HTR-8/SVneo (cell line): ENCODE measurements at places on chromosomes 3 and 15.
A peak's percentile ranks its signal among the peaks of the same experiment; 100 is the strongest.

DNA sequence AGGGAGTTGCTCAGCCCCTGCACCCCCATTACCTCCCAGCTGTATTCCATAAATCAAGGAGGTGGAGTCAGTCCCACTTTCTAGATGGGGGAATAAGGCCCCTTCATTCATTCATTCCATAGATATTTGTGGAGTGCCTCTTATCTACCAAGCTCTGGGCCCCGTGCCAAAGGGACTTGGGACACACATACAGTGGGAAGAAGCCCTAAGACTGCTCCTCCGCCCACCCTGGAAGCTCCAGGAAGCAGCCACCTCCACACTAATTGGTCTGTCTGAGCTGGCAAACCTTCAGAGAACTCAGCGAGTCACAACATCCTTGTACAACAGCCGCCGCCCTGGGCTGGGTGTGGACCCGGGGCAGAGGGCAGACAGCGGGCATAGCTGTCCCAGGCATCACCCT lies 6.4 kb downstream of the STRA6 start:
- peak; percentile 83 for DNase-seq

- no peak for DNase-seq
Measured at GRCh38 chr3:111732252-111732879, 126.7 kb upstream of the PHLDB2 start.

DNA sequence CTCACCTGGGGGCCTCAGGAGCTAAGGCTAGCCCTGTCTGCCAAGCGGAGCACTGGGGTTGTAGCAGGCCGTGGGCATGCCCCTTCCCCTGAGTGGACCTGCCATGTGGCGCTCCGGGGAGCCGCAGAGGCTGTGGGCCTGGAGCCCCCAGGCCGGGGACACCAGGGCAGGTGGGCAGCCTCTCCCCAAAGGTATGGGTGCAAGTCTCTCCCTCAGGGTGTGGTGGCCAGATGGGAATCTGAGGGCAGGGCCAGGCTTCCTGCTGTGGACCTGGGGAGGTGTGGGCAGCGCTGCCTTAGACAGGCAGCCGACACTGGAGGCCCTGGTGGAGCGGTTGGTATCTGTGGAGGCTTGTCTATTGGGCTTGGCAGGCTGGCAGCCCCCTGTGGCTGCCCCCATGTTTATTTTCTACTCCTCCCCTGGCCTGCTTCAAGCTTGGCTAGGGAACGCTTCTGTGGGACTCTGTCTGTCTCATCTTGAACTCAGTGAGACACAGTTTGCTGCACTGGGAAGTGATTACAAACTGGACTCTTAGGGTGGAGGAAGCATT lies 5.9 kb downstream of the ACVR2B start:
- DNase-seq, result no peak

DNA sequence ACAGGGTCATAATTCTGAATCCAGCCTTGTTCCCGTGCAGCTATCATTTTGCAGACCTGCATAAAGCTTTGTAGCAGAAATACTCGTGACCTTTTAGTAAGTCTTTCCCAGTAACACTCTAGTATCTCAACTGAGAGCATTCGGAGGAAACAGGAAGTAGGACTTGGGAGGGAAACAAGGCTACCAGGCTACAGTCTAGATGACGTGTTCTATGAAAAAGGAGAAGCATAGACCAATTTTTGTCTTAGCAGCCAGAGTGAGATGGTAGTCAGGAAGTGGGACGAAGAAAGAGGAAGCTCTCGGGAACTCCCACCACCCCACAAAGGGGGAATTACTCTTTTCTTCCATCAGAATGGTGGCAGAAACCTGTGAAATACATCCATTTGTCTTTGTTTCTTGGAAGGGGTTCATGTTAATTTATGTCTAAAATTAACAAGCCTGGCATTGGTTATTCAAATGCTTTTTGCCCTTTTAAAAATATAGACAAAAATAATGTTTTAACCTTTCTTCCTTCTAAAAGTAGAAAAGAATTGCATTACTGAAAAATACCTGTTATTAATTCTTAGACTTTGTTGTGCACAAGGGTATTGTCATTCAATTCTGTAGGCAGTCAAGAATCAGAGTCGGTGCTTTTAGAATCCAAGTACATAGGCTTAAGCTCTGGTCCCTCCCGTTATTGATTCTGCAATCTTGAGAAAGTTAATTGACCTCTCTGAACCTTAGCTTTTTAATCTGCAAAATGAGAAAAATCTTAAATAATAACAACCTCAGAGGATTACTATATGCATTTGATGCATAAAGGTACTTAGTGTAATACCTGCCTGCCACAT lies 1.6 kb upstream of the SUCNR1 start:
- no peak for DNase-seq

DNA sequence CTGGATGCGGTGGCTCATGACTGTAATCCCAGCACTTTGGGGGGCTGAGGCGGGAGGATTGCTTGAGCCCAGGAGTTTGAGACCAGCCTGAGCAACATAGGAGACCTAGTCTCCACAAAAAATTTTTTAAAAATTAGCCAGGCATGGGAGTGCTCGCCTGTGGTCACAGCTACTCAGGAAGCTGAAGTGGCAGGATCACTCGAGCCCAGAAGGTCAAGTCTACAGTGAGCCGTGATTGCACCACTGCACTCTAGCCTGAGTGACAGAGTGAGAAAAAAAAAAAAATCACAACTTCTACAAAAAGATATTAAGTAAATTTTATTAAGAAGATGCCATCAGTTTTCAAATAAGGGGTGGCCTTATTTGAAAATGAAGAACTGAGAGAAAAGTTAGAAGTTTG lies 11.9 kb upstream of the PLA2G4D start:
- no peak for DNase-seq

GRCh38 chr3:171671709-171672108 lies 138.6 kb downstream of the PLD1 start:
- no peak for DNase-seq

DNA sequence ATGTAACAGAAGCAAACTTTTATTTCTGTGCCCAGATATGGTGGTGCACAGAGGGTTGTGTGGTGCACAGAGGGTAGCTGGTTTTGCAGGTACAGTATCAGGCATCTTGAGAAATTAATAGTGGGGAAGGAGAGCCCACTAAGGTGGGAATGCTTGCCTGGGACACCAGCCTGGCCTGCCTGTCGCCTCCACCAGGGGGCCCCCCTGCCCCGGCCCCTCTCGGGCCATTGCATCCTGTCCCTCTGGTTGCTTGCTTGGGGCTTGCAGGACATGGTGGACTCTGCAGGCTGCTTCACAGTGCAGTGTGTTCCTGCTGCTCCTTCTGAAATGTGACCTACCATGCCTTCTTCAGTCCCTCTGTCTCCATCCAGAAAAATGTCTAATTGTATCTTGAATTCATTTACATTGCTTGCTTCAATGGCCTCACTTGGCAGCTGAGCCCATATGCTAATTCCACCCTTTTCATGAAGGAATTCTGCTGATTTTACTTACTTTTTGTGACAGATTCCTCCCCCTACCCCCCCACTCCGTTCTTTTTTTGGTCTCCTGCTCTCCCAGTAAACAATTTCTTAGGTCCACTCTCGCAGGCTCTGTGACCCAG lies 73.6 kb downstream of the EEFSEC start:
- DNase-seq, result peak; percentile 67

- DNase-seq, result no peak
Measured at GRCh38 chr15:56001471-56002078, 8.2 kb upstream of the NEDD4 start.

GRCh38 chr3:71465371-71466036 lies 118.0 kb downstream of the FOXP1 start:
- DNase-seq, result no peak

DNA sequence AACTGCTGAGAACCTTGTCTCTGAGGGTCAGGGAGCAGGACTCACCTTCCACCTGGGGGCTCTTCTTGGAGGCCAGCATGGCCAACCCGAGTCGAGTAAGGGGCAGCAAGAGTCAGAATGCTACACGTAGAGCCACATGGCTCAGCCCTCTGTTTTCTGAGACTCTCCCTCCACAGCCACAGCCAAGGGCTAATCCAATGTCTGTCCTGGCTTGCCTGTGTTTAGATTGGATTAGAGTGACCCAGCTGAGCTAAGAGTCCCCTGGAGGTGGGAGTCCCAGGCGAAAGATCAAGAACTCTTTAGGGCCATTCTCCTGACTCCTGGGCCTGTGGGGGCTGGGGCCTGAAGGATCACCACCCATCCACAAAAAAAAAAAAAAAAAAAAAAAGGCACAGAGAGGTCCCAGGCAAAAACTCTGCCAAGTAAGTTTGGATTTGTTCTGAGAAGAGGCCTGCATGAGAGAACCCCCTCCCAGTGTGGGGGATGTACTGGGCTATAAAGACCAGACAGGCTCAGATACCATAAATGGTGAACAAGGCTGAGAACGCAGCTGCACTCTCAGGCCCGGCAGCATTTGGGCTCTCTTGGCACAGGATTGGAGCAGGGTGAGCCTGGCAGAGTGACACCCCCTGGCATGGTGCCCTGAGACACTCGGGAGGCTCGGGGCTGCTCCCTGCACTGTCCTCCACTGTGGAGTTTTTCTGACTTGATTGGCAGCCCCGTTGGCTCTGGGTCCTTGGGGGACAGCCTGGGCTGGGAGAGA lies 88.0 kb upstream of the OSBPL11 start:
- DNase-seq, result no peak

DNA sequence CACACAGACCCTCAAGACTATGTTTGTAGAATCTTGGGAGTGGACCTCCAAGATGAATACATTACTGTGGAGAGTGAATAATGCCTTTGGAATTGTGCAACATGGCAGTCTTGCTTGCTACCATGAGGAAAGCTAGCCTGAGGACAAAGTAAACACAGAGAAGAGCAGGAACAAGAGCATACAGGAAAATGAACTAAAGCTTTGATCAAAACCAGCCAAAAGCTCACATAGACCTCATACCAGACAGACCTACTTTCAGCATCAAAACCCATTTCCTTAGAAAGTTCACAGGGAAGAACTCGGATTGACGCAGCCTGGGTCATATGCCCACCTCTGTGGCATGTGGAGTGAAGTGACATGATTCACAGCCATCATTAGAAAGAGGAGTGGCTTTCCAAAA lies 3.3 kb upstream of the RAB8B start:
- DNase-seq, result peak; percentile 48

DNA sequence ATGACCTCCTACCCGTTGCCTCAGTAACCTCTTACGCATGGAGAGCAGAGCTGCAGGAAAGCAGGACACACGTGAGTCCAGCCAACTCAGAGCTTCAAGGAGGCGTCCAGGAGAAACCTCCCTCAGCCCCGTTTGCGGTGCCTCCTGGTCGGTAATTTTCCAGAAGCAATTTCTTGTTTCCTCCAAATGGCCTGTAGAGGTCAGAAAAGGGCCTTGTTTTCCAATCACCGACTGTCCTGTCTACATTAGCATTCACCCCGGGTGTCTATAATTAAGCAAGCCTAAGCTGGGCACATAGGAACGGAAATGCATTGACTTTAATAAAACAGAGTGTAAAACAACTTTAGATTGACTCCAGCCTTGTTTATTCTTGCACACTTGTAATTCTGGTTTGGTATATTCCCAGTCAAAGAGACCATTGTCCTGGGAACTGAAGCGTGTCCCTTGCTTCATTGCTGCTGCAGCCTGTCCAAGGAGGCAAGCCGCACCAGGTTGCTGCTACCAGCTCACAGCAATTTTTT lies 836.2 kb downstream of the AGBL1 start:
- peak; percentile 14 for DNase-seq

GRCh38 chr15:100930306-100930848 lies 11.2 kb downstream of the LRRK1 start:
- no peak for DNase-seq

DNA sequence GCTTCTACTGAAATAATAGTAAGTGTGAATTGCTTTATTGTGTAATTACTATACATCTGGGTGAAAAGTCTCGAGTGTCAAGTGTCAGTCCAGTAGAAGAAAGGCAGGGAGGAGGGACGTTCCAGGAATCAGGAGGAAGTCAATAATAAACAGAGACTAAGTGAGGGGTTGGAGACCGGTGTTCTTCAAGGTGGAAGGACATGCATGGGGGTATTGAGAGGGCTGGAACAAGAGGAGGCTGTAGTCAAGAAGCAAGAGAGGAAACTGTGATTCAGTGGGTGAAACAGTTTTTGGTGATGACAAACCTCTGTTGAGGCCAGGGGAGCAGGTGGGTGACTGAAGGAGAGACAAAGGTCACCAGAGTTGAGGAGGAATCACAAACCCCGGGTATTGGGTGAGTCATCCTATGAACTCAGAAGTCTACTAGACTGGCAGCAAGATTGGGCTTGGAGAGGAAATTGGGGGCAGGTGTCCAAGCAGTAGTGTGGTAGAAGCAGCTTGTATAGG lies 11.6 kb upstream of the SCAMP5 start:
- no peak for DNase-seq

- no peak for DNase-seq
Measured at GRCh38 chr3:42489116-42489936, 13.1 kb upstream of the VIPR1 start.

GRCh38 chr3:158916111-158916510 lies 114.3 kb downstream of the MFSD1 start:
- no peak for DNase-seq

- no peak for DNase-seq
Measured at GRCh38 chr3:175426805-175427204, 567.7 kb downstream of the NAALADL2 start.

DNA sequence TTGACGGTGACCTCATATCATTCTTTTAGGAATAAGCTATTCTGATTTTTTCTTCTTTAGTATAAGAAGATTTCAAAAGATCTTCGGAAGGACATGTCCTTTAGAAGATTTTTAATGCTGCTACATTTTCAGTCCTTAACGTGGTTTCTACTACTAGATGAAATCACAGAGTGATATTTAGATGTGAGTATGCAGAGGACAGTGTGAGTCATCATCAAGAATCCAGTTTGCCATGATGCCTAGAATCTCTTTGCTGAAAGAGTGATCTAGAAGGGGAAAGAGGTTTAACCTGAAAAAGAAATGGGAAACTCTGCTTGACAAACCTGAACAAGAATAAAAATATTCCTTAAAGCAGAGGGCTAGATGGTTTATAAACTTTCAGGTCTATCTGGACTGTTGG lies 43.2 kb downstream of the SLC7A14 start:
- no peak for DNase-seq

DNA sequence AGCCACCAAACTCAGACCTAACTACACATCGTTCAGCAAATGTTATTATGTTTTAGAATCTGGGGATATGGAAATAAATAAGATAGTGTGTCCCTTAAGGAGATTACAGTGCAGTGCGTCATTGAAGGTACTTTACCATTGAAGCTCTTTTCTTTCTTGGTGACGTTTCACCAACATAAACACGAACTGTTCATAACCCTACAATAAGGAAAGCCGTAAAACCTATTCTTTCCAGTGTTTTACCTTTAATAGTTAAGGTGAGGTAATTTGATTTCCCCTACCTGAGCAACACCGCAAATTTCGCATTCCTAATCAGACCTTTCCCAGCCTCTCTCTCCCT lies 826 bp downstream of the CCDC66 start:
- no peak for DNase-seq

- DNase-seq, result no peak
Measured at GRCh38 chr3:30073622-30074021, 532.8 kb upstream of the TGFBR2 start.

- peak; percentile 57 for DNase-seq
Measured at GRCh38 chr3:43180027-43180426, 74.1 kb upstream of the POMGNT2 start.

DNA sequence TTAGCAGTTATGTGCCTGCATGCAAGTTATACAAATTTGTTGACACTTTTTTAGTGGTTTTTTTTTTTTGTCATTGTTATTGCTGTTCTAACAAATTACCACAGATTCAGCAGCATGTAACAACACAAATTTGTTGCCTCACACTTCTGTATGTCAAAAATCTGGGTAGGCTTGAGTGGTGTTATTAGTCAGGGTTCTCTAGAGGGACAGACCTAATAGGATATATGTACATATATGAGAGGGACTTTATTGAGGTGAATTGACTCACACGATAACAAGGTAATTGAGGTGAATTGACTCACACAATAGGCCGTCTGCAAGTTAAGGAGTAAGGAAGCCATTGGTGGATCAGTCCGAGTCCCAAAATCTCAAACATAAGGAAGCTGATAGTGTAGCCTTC lies 15.0 kb upstream of the PLSCR1 start:
- no peak for DNase-seq

GRCh38 chr3:25823314-25823713 lies 33.4 kb downstream of the OXSM start:
- no peak for DNase-seq
